ENCODE measurements at places on chromosomes 3 and 15.

DNA sequence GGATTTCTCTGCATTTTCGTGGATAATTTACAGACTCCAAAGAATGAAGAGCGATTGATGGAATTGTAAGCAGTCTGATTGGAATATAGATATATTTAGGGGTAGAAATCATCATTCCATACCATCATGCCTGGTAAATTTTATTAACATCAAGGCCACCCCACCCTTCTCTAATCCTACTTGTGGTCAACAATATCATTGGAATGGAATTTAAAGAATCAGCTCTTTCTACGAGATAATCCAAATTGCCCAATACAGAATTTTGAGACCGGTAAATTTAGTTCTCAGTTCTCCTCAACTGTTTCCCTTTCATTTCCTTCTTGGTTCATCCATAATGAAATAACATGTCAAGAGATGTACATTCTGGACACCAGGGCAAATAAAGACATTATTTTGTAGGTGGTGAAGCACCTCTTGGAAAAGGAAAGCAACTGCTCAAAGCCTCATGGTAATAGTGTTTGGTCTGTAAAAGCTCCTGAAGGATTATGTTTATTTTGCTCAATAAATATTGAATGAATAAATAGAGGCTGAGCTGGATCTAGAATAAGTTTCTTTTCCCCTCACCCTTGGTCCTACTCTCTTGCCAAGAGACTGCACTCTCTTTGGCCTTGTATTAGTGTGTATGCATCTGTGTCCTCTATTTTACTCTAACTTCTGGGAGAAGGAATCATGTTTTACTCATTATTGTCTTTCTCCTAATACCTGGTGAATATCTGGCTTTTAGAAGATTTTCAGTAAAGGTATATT, 133.7 kb upstream of the BCL6 start:
- DNase-seq, result peak; percentile 16

GRCh38 chr3:72065872-72066641, 281.1 kb upstream of the PROK2 start:
- no peak for DNase-seq

- DNase-seq, result no peak
Measured at GRCh38 chr15:46039703-46040102, 404.9 kb downstream of the SQOR start.

GRCh38 chr3:8094415-8094814, 407.2 kb upstream of the LMCD1 start:
- DNase-seq, result no peak

Data from NCI-H774 (cell line).